AG09309 (cell line): ENCODE measurements at places on chromosomes 2 and 18.

GRCh38 chr2:138637686-138638085 lies 136.1 kb downstream of the SPOPL start:
- DNase-seq = no peak

DNA sequence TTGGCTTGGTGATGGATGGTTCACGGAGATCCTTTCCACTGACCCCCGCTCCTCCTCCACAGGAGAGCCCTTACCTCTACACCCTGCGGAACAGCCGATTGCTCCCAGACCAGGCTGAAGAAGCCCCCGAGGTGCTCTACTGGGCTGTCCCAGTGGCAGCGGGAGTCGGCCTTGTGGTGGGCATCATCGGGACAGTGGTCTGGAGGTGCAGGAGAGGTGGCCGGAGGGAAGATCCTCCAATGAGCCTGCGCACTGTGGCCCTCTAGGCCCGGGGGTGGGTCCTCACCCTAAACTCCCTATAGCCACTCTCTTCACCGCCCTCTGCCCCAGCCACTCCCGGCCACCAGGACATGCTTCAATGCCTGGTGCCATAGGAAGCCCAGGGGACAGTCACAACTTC lies 108.8 kb upstream of the PPP1CB start:
- no peak for DNase-seq

DNA sequence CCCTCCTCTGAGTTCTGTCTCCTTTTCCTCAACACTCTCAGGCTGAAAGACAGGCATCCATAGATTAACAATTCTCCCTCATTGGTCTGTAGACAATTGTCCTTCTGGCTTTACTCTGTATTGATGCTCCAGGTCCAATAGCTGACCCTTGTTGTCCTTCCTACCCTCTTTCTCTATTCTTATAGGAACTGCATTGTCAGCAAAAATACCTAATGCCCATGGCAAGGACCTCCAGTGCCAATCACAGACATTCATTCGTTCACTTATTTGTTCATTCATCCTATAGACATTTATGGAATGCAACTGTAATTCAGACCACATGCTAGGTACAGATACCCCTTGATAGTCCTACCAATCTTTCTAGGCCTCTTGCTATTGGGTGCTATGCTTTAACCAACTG lies 69.8 kb upstream of the DTNA start:
- DNase-seq = no peak

DNA sequence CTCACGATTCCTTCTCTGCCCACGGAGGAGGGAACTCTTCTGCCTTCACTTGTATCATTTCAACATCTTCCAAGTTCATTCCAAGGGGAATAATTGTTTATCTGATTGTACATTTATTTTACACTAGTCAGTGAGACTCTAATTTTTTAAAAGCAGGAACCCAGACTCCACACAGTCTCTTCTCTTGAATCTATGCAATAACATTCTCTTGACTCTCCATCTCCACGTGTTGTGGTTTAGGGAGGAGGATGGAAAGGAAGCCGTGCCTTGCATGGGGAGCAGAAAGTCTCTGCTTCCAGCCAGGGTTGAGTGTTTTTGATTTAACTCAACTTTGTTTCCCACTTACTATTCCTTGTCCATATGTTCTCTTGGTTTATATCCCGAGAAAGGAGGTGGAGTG lies 131.1 kb upstream of the RIOK3 start:
- DNase-seq = no peak
